LNCaP clone FGC (cell line): ENCODE measurements at places on chromosomes 16 and 17.

- no peak for DNase-seq
Observed at GRCh38 chr17:7842380-7843256, 8.6 kb downstream of the KDM6B start.

- no peak for DNase-seq
Observed at GRCh38 chr17:4715063-4715744, 4.8 kb downstream of the ARRB2 start.

GRCh38 chr17:57577751-57578607, 167.1 kb downstream of the CCDC182 start:
- DNase-seq, result no peak

- no peak for DNase-seq
Observed at GRCh38 chr17:50063561-50064252, 7.8 kb downstream of the ITGA3 start.

- no peak for DNase-seq
Observed at GRCh38 chr17:48006936-48007709, 30.5 kb downstream of the COPZ2 start.

GRCh38 chr17:57425903-57426880, 169.9 kb downstream of the MSI2 start:
- no peak for DNase-seq

DNA sequence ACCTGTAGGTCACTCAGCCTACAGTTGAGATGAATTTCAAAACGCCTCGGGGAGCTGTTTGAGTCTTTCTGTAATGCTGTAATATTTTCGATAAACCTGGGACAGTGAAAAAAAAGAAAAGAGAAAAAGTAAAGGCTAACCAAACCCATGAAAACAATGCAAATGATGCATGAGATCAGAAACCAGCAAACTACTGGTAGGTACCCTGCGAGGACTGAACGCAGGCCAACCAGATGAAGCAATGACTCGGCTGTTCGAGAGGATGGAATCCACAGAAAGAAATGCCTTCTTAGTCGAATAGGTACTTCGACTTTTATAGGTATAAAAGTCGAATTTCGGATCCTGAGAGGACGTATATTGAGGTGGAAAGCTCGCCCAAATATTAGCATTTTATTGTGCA, 509 bp upstream of the ATAD5 start:
- DNase-seq, result no peak

DNA sequence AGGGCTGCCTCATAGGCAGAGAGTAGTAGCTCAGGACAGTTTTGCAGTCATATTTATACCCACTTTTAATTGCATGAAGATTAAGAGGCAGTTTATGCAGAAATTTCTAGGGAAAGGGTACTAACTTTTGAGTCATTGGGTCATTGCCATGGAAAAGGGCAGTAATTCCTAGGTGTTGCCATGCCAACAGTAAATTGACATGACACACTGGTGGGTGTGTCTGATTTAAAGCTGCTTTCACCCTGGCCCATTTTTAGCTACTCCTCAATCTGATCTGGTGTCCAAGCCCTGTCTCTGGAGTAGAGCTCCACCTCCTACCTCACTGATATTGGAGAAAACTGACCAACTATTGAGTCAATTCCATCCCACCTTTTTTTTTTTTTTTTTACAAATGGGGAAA, 161.5 kb upstream of the ZKSCAN2 start:
- no peak for DNase-seq

- DNase-seq, result no peak
Observed at GRCh38 chr16:86578611-86579267, 390 bp downstream of the FOXL1 start.

- DNase-seq, result no peak
Observed at GRCh38 chr16:49275050-49275730, 6.4 kb downstream of the CBLN1 start.

- DNase-seq, result no peak
Observed at GRCh38 chr16:86455116-86455515, 55.2 kb upstream of the FOXF1 start.

DNA sequence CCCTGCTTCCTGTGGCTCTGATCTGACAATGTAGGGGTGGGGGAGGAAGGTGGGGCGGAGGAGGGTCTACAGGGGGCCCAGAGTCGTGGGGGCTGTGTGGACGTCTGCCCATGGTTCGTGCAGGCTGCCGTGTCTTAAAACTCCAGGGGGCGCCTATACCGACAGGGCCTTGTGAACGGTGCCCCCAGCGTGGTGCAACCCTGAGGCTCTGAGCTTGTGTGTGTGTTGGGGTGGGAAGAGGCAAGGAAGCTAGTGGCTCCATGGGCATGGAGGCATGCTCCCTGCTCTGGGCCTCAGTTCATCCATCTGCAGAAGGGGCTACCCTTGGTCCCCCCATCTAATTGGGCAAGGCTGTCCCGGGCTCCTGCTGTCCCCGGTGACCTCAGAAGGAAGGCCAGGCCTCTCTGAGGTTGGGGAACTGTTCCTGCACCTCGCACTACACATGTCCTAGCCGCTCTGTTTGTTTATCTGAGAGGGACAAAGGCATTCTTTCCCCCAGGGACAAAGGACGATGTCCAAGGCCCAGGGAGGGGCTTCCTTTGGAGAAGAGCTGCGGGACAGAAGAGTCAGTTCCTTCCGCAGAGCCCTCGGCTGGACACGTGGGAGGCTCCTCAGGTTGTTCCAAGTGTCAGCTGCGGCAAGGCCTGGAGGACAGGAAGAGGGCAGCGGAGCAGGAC, 13.5 kb downstream of the CA4 start:
- no peak for DNase-seq

- no peak for DNase-seq
Observed at GRCh38 chr17:68870976-68871375, 84.2 kb downstream of the ABCA8 start.

GRCh38 chr16:46896314-46896968, 12.3 kb downstream of the GPT2 start:
- DNase-seq, result no peak

DNA sequence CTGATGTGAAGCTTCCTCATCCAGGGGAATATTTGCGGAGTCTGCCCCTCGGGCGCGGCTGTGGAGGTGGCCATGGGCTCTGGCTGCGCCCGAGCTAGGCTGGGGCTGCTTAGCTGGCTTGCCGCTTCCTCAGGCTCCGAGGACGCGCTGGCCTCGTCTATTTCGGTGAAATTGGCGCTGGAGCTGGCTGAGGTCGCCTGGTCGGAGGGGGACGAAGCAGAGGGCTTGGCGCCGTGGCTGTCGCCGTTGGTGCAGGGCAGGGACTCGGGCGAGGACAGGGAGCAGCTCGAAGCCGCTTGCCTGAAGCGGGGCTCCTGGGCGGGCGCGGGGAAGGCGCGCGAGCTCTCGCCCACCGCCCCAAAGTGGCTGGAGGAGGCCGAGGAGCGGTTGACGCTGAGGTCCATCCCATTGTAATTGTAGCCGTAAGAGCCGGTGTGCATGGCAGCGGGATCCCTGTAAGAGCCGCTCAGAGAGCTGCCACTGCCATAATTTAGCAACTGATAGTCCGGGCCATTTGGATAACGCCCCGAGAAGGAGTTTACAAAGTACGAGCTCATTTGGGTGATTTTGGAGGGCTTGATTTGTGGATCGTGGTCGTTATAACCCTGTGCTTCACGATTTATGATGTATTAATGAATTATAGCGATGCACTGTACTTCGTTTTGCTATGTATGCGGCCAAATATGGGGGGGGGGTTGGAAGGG, at the start of gene HOXB5:
Gene HOXB5, minus strand, starts transcription at position 654 of the 704 bp plus-strand sequence. Its CDS starts 97 bp downstream, at position 557.
- DNase-seq, result no peak

GRCh38 chr17:15403276-15403939, 62.0 kb upstream of the TEKT3 start:
- DNase-seq, result no peak

DNA sequence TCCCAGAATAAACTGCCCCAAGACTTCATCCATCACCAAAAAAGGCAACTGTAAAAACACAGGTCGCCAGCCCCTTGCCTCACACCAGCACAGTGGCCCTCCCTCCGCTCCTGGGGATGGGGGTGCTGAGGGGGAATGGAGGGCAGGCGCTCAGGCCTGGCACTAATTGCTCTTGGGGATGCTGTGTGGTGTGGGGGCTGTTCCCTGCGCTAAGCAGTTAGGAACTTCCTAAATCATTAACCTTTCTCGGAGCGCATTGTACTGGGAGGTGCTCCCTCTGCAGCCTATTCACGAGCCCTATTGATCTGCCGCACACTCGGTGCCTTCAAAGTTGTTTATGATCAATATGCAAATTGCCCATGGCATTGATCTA, 199.9 kb downstream of the ZFHX3 start:
- no peak for DNase-seq

- no peak for DNase-seq
Observed at GRCh38 chr17:47961406-47961805, 3.7 kb upstream of the PRR15L start.

DNA sequence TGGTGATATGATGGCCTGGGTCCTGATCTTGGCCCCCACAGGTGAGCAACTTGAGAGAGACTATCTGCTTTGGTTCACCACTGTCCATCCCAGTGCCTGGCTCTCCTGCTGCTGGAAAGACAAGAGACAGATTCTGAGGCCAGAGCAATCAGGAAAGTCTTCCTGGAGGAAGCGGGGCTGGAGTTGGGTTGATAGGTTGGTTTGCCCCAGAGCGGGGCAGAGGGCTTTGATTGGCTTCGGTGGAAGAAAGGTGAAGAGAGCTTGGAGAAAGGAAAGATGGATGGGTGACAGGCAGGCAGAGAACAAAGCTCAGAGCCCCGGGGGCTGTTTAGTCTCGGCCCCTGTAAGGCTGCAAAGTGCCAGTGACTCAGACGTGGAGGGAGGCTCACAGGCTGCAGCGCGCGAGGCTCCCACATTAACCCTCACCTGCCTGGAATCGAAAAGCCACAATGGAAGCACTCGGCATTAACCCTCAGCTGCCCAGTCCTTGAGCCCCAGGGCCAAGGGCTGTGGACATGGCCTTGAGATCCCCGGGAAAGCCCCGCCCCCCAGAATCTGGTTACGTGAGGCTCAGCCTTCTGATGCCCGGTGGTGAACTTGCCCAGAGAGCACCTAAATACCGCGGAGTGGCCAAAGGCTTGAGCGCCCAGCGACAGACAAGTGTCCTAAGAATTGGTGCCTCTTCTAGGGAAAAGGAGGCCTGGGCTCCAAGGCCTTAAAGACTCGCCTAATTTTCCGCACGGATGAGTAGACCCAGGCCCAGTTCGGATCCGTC, 996 bp upstream of the CPNE2 start:
- no peak for DNase-seq

DNA sequence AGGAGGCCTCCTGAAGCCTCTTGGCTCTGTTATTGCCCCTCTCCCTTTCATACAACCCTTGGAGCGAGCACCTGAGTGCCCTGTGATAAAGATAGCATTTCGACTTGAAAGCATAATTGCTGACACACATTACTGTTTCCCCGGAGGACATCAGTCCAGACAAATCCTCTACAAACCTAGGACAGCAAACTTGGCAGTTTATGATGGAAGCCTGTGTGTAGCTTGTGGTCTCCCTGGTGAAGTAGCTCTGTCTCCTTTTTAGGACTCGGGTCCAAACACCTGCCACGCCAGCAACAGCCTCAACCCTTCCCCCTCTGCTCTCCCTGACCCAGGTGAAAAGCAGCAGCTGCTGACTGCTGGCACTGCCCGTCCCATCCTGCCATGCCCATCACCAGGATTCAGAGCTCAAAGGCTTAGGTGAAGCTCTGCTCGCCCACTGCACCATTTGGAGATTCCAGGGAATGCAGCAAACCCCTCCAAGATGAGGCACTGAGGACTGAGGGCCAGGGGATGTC, 55.9 kb downstream of the IRX6 start:
- DNase-seq, result no peak
